ENCODE measurements at places on chromosomes 6 and 20.

DNA sequence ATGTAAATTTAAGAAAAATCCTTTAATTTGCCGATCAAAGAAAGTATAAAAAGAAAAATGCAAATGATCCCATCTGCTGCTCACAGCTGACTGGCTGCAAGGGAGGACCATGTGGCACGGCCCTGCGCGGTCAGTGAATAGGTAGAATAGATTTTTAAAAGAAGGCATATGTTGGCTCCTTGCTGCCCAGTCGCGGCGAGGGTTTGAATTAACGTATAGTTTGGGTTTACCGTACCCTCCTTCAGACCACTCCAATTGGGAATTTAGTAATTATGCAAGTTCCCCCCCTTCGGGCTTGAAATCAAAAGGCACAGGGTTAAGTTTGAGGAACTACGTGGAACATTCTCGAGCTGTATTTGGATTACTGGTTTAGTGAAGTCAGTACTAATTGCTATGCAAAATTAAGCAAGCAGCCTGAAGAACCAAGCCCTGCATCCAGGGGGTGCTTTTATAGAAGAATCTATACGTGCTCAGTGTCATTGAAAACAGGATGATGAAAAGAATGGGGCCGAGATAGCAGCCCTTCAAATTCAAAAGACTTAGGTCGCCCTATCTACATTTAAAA lies 1.1 kb upstream of the BEND3 start:
- ATAC-seq, result no peak

GRCh38 chr6:113695516-113695915 lies 161.6 kb upstream of the MARCKS start:
- no peak for ATAC-seq

DNA sequence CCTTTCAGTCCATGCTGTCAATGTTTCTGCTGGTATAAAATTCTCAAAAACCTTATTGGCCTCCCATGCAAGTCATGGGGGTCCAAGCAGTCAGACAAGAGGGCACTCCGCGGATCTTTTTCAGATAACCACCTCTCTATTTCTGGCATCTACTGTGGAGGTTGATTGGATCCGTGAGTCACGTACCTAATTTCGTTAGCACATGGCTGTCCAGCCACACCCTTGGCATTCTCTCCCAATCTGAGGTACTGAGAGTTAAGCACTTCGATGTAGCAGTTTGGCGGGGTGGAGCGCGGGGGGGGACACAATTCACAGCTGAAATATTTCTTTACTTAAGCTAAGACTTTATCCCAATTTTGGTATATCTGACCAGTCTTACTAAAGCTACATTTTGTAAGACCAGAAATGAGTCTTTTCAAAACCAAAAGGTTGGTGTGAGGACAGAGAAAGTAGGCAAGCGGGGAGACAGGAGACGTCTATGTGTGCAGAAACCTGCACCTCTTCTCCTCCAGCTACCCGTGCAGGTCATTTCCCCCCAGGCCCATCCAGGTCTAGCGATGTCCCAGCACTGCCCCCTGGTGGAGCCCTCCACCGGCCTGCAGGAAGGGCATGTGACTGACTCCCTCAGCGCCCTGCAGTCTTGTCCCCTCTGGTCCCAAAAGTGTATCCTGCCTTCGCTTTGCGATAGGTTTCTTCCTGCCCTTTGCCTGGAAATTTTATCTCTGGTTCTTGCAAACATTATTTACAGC lies 113.1 kb downstream of the ADAT2 start:
- ATAC-seq, result no peak

GRCh38 chr6:73041051-73041450 lies 184.2 kb downstream of the KHDC1L start:
- no peak for ATAC-seq

DNA sequence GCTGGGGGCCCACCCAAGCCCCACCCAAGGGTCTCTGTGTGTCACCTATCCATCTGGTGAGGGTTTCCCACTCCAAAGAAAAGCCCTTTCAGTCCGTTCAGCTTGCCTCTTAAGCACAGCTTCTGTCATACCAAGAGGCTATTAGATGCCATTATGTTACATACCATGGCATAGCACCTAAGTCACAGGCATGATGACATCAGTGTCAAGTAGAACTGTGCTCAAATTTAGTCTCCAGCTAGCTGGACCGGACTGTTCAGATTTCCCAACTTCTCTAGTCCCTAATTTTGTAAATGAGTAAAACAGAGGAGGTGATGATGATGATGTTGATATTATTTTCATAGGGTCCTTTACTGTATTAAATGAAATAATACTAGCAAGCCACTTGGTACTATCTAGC lies 19.2 kb upstream of the PLEKHG1 start:
- ATAC-seq, result no peak

GRCh38 chr6:27468334-27468733 lies 4.6 kb downstream of the ZNF184 start:
- ATAC-seq, result no peak

All from gastroesophageal sphincter (tissue), 4 donors.